Right forelimb (tissue), 1 donor: ENCODE measurements at places on chromosomes 1 and 21.

DNA sequence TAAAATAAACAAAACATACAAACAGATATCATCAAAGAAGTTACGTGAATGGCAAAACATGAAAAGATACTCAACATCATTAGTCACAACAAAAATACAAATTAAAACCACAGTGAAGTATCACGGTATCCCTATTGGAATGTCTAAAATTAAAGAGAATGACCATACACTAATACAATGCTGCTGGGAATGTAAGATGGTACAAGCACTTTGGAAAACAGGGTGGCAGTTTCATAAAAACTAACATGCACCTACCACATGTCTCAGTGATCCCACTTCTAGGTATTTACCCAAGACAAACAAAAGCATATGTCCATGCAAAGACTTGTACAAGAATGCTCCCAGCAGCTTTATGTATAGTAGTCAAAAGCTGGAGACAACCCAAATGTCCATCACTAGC lies 69.1 kb downstream of the HSF2BP start:
- DNase-seq: no peak

- DNase-seq: no peak
Observed at GRCh38 chr1:214791961-214792360, 189.0 kb downstream of the CENPF start.

- no peak for DNase-seq
Observed at GRCh38 chr1:183893561-183894289, 88.8 kb downstream of the RGL1 start.

- DNase-seq: no peak
Observed at GRCh38 chr21:44630440-44630839, 3.5 kb downstream of the KRTAP10-9 start.

- peak; percentile 41 for DNase-seq
Observed at GRCh38 chr1:229047840-229048620, 222.9 kb upstream of the RAB4A start.

DNA sequence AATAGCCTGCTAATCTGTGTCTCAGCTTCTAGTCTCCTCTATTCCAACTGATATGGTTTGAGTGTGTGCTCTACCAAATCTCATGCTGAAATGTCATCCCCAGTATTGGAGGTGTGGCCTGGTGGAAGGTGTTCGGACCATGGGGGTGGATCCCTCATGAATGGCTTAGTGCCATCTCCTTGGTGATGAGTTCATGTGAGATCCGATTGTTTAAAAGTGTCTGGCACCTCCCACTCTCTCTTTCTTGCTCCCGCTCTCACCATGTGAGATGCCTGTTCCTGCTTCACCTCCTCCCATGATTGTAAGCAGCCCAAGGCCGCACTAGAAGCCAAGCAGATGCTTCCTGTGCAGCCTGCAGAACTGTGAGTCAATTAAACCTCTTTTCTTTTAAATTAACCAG lies 73.5 kb upstream of the CAMK1G start:
- DNase-seq: no peak

GRCh38 chr1:166822385-166822784 lies 16.9 kb upstream of the POGK start:
- no peak for DNase-seq

- DNase-seq: no peak
Observed at GRCh38 chr1:164534863-164535610, 23.9 kb upstream of the PBX1 start.

GRCh38 chr1:177186639-177187038 lies 15.9 kb downstream of the BRINP2 start:
- no peak for DNase-seq

- no peak for DNase-seq
Observed at GRCh38 chr21:40436261-40436660, 410.7 kb downstream of the DSCAM start.

DNA sequence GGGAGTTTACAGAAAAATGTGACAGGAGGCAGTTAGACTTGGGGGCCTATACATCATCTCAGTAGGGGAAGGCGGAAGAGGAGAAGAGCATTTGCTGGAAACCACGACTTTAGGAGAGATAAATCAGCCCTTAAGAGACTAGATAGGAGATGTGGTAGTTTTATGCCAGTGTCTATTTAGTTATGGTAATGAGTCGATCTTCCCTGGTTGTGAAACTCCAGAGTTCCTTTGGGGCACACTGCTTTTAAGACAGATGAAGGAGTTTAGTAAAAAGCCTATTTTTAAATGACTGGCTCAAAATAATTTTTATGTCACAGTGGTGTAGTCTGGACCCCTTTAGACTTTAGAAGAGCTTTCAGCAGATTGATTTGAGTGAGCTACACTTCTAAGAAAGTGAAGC lies 7.8 kb downstream of the PGM1 start:
- no peak for DNase-seq

DNA sequence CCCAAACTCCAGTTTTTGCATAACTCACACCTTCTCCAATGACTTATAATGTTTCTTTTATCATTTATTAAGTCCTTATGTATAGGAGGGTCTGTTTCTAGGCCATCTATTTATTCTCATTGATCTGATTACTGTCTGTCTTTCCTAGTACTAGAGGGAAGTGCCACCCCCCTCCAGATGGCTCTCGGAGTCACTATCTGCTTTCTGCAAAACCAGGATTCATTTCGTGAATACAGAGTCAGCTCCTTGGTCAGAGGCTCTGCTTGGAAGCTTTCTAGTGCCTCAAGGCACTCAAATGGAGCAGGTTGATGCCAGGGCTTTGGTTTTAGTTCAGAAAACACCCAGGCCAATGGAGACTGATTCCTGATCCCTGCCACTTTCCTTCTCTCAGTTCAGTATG lies 102.3 kb upstream of the CD34 start:
- peak; percentile 28 for DNase-seq

- DNase-seq: no peak
Observed at GRCh38 chr1:97833881-97834280, 87.0 kb downstream of the DPYD start.

GRCh38 chr1:39407896-39408640 lies 83.4 kb upstream of the BMP8A start:
- no peak for DNase-seq

DNA sequence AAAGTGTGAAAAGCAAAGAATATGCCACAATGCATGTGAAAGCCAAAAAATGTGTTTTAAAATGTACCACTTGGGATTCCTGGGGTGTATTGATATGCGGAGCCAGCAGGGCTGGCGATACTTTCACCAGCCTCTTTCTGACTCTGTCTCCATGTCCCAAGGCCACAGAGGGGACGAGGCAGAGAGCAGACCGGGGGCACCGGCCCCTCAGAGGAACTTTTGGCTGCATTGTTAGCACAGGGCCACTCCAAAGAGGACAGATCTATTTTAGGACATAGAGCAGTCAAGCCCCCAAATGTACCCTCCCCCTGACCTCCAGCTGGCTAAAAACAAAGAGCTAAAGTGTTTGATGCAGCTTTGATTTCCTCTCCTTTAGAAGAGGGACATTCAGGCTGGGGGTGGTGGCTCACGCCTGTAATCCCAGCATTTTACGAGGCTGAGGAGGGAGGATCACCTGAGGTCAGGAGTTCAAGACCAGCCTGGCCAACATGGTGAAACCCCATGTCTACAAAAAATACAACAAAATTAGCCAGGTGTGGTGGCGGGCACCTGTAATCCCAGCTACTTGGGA lies 25.6 kb upstream of the ZNF436 start:
- peak; percentile 58 for DNase-seq

- DNase-seq: no peak
Observed at GRCh38 chr21:35475009-35475408, 425.9 kb upstream of the RUNX1 start.

DNA sequence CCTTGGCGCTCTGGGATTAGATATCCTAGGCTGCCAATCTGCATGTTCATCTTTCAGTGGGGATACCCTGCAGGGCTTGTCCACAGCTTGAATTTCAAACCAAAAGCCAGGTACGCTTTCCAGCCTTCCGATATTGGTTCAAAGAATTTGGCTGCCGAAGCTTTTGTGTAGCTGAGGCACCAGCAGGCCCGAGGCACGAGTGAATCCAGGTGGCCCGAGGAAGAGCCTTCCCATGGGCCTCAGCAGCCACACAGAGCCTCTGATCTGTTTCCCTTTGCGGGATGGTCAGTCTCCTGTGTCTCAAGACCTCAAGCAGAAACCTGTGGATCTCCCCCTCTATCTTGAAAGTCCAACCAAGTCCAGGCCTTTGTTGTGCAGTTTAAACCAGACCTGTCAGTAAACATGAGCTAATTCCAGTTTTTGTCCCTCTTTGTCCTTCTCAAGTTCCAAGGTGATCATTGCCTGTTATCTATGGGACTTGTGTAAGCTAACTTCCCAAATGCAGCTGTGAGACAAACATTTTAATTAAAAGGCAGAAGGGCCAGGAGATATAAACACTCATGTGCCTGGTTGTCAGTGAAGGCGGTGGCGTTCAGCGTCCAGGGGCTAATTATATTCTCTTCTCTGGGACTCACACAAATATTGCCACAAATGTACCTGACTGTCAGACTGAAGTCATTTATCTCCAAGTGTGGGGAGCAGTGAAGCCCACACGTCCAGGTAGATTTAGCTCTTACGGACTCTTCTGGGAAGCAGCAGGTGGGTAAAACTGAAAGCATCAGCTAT lies 30.6 kb downstream of the VANGL1 start:
- no peak for DNase-seq

- DNase-seq: no peak
Observed at GRCh38 chr1:236702791-236703394, 16.6 kb downstream of the ACTN2 start.

DNA sequence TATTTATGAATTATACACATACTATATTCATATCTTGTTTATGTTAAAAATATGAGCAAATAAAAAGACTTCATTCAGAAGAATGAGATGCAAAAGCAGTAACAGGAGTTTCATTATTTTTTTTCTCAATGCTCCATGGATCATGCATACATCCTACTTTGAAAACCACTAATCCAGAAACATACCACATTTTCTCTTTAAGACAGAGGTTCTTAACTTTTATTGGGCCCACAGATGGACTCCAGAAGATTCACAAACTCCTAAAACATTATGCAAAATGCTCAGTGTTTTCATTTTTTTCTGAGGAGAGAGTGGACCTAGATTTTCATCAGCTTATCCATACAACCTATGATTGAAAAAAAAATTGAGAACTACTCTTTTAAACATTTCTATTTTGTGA lies 227.8 kb downstream of the DNM3 start:
- DNase-seq: no peak

- no peak for DNase-seq
Observed at GRCh38 chr1:230090194-230090711, 23.2 kb downstream of the GALNT2 start.

DNA sequence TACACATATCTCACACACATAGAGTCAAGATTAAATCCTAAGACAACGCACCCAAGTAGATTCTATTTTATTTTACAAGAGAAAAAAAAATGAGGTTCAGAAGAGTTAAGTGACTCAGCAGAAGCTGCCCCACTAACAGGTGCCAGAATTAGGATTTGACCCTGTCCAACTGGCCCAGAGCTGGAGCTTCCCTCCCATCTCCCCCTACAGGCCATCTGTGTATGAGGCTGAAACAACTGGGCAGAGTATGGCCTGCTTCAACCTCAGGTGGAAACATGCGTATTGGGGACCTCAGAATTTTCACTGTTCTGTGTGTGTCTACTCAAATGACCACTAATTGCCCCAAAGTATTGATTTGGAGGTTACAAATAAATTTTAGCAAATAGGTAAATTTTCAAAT lies 29.9 kb downstream of the PSMG1 start:
- DNase-seq: no peak

GRCh38 chr1:2983319-2983705 lies 38.0 kb upstream of the ACTRT2 start:
- peak; percentile 56 for DNase-seq

- no peak for DNase-seq
Observed at GRCh38 chr1:37096523-37096922, 62.2 kb upstream of the GRIK3 start.

- DNase-seq: no peak
Observed at GRCh38 chr1:17944646-17945045, 163.0 kb upstream of the IGSF21 start.

DNA sequence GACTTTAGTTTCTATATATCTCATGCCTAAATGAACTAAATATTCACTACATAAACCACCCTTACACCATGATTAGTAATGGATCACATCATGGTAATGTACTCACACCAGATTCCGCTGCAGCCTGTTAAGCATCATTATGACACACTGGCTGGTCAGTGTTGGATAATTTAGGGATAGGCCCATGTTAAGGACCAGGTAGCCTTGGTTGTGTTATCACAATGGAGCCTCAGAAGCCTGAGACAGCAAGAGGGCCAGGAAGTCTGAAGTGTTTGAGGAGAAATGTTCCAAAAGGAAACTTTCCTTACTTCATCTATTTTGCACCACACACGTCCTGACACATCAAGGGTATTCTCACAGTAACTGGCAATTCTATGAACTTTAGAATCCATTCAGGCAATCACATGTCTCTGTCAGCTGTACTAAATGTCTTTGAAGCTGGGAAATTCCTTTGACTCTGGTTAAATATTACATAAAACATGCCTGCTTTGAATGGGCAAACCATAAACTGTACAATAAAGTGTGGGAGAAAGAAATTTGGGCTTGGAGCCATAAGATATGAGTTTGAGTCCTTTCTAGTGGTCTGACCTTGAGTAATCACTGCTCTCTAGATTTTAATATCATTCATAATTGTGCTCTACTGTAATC lies 105.3 kb upstream of the DPT start:
- no peak for DNase-seq

GRCh38 chr1:192527950-192528349 lies 47.6 kb upstream of the RGS1 start:
- no peak for DNase-seq

DNA sequence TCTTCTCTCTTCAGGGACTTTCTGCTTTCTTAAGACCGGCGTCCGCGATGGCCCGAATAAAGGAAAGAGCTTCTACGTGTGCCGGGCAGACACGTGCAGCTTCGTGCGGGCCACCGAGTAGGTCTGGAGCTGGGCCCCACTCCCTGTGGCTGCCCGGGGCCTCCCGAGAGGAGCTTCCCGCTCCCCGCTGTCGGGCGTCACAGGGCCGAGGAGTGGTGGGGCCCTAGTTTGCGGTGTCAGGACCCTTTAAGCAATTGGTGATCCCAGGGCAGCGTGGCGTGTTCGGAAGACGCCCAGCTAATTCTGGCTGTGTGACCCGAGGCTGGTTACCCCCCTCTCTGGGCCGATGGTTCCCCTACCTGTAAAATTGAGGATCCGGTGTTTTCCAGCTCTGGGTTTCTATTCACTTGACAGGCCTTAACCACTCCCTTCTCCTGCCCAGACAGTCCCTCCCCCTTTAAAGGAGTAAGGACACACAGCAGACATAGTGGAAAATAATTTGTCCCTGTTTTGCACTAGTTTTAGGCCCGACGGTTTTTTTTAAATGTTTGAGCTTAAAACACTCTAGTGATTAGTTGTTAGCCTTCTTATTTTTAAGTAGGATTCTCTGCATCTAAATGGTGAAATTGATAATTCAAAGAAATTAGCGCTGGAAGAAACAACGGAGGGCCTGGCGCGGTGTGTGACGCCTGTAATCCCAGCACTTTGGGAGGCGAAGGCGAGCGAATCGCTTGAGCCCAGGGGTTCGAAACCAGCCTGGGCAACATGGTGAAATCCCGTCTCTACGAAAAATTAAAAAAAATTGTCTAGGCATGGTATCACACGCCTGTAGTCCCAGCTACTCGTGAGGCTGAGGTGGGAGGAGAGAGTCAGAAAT lies 553 bp downstream of the TTF2 start:
- no peak for DNase-seq
